ENCODE measurements at places on chromosomes 12 and 14. TPM values are rescaled to one million over a fixed set of nuclear protein-coding genes. Genes with fewer than 3 reads are reported as not detected.

- DNase-seq: no peak
Observed at GRCh38 chr12:102399653-102400052, 80.7 kb downstream of the IGF1 start.

- no peak for DNase-seq
Observed at GRCh38 chr14:74517731-74518130, 24.2 kb downstream of the ISCA2 start.

- DNase-seq: no peak
Observed at GRCh38 chr14:102374264-102374663, 11.5 kb downstream of the TECPR2 start.

DNA sequence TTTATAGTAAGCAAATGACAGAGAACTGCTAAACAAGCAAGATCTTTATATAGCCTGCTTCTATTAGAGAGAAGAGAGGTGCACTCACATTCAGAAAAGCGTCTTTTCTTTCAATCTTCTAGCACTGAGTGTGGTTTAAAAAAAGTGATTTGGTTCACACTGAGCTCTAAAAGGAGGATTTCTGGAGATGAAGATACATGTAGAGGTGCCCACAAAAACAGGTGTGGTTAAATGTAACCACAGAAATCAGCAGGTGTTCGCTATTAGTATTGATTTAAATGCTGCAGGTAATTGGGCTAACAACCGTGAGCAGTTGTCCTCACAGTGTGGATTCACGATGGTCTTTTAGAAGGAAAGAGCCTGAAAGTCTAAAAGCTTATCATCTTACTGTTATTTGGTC is 10.7 kb downstream of the PKP2 start:
- no peak for DNase-seq

- peak; percentile 8 for DNase-seq
Observed at GRCh38 chr12:29149691-29150281, 708 bp downstream of the FAR2 start.

DNA sequence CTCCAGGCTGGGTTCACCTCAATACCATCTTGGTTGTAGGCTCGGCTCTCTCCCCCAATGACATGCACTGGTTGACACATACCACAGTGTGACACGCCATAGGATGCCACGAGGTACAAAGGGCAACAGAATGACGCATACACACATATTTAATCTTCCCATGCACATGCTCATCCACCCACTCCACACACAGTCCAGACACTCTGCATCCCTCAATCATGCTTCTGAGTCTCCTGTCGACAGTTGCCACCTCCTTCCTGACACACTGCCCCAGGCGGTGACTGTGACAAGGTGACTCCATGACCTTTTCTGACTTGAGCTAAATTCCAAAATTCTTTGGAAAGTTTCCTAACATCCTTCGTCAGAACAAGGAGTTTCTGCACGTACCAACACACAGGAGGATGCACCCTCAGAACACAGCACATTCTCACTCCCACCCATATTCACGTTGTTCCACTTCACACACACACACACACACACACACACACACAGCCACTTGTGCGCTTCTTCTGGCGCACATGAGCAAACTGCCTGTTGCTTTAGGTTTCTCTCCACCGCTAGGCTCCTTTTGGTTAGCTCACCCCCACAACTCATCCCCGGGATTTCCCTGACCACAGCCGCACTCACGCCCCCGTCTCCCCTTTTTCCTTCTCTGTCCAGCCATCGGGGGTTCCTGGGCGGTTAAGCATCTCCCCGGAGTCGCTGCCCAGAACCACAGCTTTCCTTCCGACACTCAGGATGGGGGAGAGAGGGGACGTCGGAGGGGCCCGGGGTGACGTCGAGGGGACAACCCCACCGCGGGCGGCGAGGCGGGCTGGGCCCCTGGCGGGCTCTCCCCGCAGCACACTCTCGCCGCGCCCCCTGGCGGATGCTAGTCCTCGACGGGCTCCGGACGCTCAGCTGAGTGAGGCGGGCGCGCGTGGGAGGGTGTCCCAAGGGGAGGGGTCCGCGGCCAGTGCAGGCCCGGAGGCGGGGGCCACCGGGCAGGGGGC is 536 bp upstream of the WNT1 start:
- DNase-seq: peak; percentile 92

- no peak for DNase-seq
Observed at GRCh38 chr14:95951359-95951758, 74.7 kb downstream of the TUNAR start.

DNA sequence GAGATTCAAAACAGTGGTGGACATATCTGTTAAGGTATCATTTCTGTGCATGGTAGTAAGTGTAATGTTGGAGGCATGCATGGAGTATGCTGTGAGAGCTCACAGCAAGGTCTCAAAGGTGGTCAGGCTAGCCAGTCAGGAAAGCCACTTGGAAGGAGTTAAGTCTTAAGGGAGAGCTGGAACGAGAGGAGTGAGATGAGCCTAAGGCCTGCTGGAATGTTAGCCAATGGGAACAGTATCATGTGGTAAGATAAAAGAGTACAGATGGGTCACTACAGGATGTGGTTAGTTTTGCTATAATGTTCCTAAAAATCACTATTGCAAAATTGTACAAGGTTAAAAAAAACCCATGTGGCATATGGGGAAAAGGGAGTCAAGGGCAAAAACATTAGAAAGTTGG is 311.7 kb upstream of the E2F7 start:
- DNase-seq: no peak

GRCh38 chr12:4353785-4354208 is 25.7 kb downstream of the FGF23 start:
- DNase-seq: peak; percentile 56

- DNase-seq: no peak
Observed at GRCh38 chr12:31005944-31006361, 67.7 kb upstream of the DDX11 start.

DNA sequence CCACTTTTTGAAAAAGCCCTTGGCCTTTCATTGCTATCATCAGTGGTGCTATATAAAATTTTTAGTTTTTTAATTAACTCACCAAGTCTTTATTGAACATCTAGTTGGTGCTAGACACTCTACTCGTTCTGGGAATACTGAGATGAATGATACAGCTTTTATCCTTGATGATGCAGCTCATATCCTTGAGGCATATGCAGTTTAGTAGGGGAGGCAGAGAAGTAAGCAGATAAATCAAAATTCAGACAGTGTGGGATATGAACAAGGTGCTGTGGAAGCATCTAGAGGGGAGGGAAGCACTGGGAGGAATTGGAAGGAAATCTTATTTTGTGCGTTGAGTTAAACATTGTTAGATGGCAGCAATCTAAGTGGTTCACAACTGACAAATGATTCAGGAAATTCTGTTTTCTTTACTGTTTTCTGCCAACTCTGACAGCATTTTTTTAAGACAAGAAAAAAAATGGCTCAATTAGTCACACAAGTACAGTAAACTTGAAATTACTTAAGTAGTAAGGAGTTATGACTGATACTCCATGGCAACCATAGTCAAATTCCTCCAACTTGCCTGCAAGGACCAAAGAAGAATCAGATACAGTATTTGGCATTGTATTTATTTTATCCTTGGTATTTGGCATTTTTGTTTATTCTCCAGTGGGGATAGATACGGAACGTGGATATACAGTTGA is 119.2 kb downstream of the TMTC2 start:
- DNase-seq: no peak

GRCh38 chr12:129615001-129615400 is 288.8 kb downstream of the TMEM132D start:
- no peak for DNase-seq

- peak; percentile 67 for DNase-seq
Observed at GRCh38 chr12:53190108-53190729, 9.5 kb upstream of the CSAD start.

DNA sequence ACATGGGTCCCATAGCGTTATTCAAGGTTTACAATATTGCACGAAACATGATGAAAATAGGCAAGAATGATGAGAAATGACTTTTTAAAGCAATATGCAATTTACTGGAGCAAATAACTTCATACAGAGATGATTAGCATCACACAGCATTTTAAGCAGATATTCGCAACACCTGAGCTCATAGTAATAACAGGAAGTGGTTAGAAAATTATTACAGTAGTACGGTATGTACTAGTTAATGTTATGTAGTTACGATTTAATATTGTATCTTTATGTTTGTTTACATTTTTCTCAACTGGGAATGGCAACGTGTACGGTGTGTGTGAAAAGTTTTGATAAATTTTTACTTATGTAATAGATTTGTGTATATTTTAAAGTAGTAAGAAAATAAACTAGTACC is 102.6 kb downstream of the OSBPL8 start:
- no peak for DNase-seq

The NINJ2 gene
- total RNA-seq: 1.2 TPM

The CLEC2B gene
- 141 TPM for total RNA-seq

The CSAD gene
- 29.6 TPM for total RNA-seq

The APOLD1 gene
- total RNA-seq: 2.0 TPM

The TULP3 gene
- 3.0 TPM for total RNA-seq

The ITPR2 gene
- 24.1 TPM for total RNA-seq

The RIMBP2 gene
- total RNA-seq: not detected

Data from CD8-positive, alpha-beta T cell (primary cell).